ENCODE measurements at places on chromosomes 12 and 14.

- DNase-seq = no peak
Observed at GRCh38 chr14:68384335-68384734, 408.5 kb downstream of the ZFP36L1 start.

- no peak for DNase-seq
Observed at GRCh38 chr14:60648934-60649874, at the start of gene SIX1. Gene SIX1 (minus strand): TSS chr14:60649477. CDS start chr14:60649189, 288 bp downstream.

GRCh38 chr14:51069055-51069454 is 25.9 kb downstream of the TRIM9 start:
- no peak for DNase-seq

DNA sequence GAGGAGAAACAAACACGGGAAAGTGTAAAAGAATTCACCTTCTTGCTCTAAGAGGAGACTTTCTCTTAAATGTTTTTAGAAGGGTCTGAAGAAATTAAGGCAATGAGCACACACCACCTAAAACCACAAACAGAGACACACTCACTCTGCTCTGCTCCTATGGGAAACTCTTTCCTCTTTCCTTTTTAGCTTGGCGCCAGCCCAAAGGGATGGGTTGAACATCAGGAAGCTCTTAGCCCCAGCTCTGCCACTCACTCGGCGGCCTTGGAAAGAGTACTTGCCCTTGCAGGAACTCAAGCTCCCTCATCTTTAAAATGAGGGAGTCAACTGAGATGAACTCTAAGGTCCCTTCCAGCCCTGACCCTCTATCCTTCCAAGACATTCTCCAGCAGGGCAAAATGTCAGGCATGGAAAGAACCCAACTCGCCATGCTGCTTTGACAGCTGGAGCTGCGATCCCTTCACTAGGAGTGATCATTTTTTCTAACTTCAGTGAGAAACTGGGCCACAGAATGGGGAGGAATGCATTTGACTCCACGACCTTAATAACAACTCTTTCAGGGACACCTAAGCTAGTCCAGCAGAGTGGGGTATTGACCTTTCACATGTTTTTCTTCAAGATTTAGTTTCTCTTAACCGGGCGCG is 980 bp upstream of the RNASE8 start:
- DNase-seq = no peak

DNA sequence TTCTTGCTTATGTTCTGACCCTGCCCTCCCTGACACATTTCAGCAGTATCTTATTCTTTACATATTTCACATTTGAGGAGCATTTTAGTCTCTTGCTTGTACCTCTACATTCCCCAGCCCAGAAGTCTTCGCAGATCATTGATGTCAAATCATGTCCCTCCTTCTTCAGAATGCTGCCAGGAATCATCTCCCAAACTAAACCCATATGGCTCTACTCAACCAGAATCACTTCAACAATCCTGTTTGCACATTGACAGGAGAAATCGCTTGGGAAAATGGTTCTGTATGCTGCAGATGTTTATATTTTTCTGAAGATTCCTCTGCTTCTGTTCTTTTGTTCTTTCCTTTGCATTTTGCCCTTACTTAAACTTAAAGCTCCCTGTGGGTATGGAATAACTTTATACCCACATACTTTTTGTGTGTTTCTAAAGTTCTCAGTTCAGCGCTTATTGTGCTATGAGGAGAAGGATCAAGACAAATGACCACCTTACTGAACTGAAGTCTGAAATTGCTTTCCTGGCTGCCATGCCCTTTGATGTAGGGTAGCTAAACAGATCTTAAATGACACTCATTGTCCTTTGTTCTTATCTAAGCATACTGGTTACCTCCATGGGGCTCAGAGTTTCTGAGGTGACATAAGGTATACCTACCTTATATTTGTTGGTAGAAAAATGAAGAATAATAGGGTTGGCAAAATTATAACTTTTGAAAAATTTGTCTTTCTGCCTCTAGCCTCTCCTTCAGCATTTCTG is 134.6 kb downstream of the SLC25A21 start:
- no peak for DNase-seq

DNA sequence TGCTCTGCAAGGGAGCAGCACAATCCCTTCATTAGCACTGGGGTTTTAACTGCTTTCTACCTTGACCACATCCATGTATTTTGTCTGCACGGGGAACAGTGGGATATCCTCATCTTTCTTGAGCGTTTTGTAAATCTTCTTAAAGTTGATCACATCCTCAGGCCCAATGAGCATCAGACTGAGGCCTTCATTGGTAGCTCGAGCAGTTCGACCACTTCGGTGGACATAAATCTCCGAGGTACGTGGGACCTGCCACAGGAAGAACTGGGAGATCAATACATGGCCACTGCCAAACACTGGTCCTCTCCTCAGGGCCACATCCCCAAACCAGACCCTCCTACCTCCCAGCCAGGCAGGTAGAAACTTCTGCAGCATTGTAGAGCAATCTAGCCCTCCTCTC is 26.1 kb downstream of the DDX24 start:
- no peak for DNase-seq

- no peak for DNase-seq
Observed at GRCh38 chr12:18690653-18691052, 47.2 kb downstream of the PLCZ1 start.

- no peak for DNase-seq
Observed at GRCh38 chr12:132356691-132357622, 27.6 kb upstream of the GALNT9 start.

DNA sequence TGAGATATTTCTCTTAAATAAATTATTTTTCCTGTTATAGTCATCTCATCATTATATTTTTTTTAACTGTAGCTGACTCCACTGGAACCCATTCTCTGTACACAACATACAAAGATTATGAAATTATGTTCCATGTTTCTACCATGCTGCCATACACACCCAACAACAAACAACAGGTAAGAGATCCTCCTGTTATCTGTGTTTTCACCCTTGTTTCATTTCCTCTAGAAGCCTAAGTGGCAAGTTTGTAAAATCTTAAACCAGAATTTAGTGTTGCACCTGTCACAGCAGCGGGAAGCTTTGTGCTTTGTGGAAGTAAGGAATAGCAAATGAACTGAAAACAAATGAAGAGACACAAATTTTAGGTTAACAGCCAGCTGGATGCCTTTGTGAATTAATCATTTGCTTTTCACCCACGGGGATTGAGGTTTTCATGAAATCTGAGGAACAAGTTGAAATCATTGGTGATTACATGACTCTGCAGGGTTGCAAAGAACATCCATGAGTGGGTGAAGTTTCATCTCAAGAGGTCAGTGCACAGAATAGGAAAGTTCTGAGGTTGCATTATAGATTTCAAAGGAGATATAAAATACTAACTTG is 273.9 kb upstream of the RGS6 start:
- DNase-seq = no peak

DNA sequence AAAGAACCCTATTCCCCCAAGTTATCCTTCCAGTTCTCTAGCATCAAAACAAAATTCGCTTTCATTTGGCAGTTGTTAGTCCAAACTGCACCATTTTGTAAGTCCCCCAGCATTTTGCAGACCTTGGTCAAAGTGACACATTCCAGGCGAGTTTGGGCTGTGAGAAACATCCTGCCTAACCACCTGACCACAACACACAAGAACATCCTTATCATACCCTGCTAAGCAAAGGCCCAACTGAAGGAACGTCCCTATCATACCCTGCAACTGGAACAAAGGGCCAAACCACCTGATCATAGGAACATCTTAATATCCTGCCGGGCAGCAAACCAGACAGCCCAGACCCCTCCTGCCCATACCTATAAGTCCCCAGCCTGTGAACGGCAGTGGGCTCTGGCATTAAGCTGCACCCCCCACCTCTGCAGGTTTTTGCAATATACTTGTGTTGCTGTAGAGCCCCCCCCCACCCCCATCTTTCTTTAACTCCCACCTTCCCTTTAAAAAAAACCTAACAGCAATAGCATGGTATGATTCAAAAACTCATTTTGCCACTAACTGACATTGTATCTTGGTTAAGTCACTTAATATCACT is 2.7 kb downstream of the PCNX4 start:
- no peak for DNase-seq

Measured in cortex of kidney (tissue), 1 donor.